A549 treated with dexamethasone at 1 μM for 4 hours (cell line): ENCODE measurements at places on chromosomes 1 and 21. TPM values are rescaled to one million over a fixed set of nuclear protein-coding genes. Genes with fewer than 3 reads are reported as not detected.

Gene ADORA1
- 0.46 to 0.94 TPM (median 0.67 TPM) in 5 replicates for total RNA-seq

Gene MIXL1
- total RNA-seq, result 0.08 to 0.14 TPM (median 0.09 TPM) in 3 of 5 replicates, not detected in the others

Gene DNAJC6
- 6.0 to 10.6 TPM (median 8.8 TPM) in 5 replicates for total RNA-seq

Gene RNF223
- 0.13 to 0.20 TPM (median 0.18 TPM) in 5 replicates for total RNA-seq

Gene NPL
- 0.63 to 1.2 TPM (median 0.78 TPM) in 5 replicates for total RNA-seq

Gene CDC42
- 152 to 215 TPM (median 163 TPM) in 5 replicates for total RNA-seq

Gene MR1
- 5.4 to 6.6 TPM (median 6.0 TPM) in 5 replicates for total RNA-seq

Gene OPRD1
- 0.01 to 0.02 TPM (median 0.02 TPM) in 4 of 5 replicates, not detected in the other for total RNA-seq

Gene RNF207
- total RNA-seq, result 7.8 to 15.3 TPM (median 10.9 TPM) in 5 replicates

Gene AMIGO1
- total RNA-seq, result 0.99 to 1.7 TPM (median 1.4 TPM) in 5 replicates

Gene AQP10
- total RNA-seq, result not detected in 5 replicates

Gene DCST1
- total RNA-seq, result 0.05 to 0.06 TPM (median 0.06 TPM) in 3 of 5 replicates, not detected in the others

Gene PLA2G2A
- total RNA-seq, result not detected in 5 replicates

Gene SHISAL2A
- 0.38 to 1.1 TPM (median 0.59 TPM) in 5 replicates for total RNA-seq

Gene HRNR
- total RNA-seq, result not detected in 5 replicates

Gene LCE1D
- total RNA-seq, result not detected in 5 replicates

Gene OR6P1
- not detected in 5 replicates for total RNA-seq

Gene MCOLN2
- total RNA-seq, result 1.9 to 2.4 TPM (median 2.3 TPM) in 5 replicates

Gene SLC66A1
- total RNA-seq, result 15.8 to 22.6 TPM (median 21.1 TPM) in 5 replicates

Gene ANXA9
- total RNA-seq, result 0.71 to 1.2 TPM (median 0.89 TPM) in 5 replicates

Gene SLC25A34
- total RNA-seq, result 0.10 to 0.22 TPM (median 0.20 TPM) in 5 replicates

Gene ZBTB18
- total RNA-seq, result 3.8 to 5.0 TPM (median 4.3 TPM) in 5 replicates

Gene PPP1R12B
- total RNA-seq, result 1.1 to 3.3 TPM (median 2.0 TPM) in 5 replicates

Gene NCSTN
- total RNA-seq, result 41.5 to 54.5 TPM (median 51.5 TPM) in 5 replicates

Gene LIN9
- total RNA-seq, result 6.3 to 8.3 TPM (median 6.8 TPM) in 5 replicates

Gene NID1
- 6.1 to 10.7 TPM (median 8.8 TPM) in 5 replicates for total RNA-seq

Gene PKP1
- total RNA-seq, result 0.01 to 0.08 TPM (median 0.05 TPM) in 5 replicates

Gene RXFP4
- 0.07 TPM in 1 of 5 replicates, not detected in the others for total RNA-seq

Gene CYB5RL
- 2.0 to 3.7 TPM (median 3.3 TPM) in 5 replicates for total RNA-seq

Gene LORICRIN
- total RNA-seq, result not detected in 5 replicates
